ENCODE measurements at places on chromosomes 5 and 9. TPM values are rescaled to one million over a fixed set of nuclear protein-coding genes. Genes with fewer than 3 reads are reported as not detected.

DNA sequence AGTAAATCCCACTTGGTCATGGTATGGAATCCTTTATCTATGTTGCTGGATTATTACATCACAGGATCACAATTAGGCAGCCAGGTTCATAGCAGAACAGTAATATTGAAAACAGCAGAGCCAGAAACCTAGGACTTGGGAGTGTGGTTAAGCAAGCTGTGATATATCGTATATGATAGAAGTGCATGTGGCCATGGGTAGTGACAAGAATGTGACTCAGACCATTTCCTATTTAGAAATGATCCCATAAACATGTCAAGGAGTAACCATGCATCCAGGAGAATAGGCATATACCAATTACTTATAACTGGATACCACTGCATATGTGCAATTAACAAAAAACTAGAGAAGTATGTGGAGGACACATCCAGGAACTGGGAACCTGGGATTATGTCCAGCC lies 31.2 kb downstream of the AMBP start:
- no peak for DNase-seq

DNA sequence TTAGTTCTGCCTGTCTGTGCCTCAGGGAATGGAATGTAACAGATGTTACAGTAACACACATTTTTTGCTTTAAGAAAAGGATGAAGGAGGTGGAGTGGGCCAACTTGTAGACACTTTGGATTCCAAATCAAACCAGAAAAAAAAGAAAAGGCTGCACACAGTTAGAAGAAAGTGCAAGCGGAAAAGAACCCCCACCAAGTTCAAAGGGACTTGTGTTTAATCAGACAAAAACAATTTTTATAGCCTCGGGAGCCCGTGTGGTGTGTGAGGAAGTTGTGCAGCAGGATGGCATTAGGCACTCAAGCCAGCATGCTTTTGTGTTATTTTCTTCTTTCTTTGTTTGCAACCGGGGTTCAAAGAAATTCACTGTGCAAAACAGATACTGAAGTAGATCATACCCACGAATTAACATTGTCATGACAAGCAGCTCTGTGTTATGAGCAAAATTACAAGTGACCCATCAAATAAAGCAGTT lies 189.5 kb downstream of the SEMA5A start:
- DNase-seq: no peak

The CFAP157 gene
- total RNA-seq: not detected

The C9orf78 gene
- total RNA-seq: 37.4 TPM

GRCh38 chr5:29982457-29982856 lies 1211.0 kb upstream of the CDH6 start:
- no peak for DNase-seq

The IFNA14 gene
- total RNA-seq: not detected

DNA sequence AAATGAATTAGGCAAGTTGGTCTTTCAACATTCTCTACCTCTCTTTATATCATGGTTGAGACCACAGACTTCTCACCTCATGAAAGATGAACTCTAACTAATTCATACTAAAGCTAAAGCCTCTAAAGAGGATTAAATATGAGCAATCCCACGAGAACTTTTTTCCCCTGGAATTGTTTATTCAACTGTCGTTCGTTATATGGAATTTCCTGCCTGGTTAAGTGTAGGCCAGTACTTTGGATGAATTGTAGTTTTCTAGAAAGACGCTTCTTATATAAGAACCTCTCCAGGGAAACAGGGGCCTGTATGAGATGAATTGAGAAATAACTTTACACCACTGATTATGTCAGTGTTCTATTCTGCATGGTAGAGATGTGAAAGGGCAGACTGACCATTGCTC lies 42.9 kb downstream of the PDCD1LG2 start:
- no peak for DNase-seq

The LHX3 gene
- not detected for total RNA-seq

- no peak for DNase-seq
Observed at GRCh38 chr5:179975713-179976134, 68.0 kb upstream of the TBC1D9B start.

DNA sequence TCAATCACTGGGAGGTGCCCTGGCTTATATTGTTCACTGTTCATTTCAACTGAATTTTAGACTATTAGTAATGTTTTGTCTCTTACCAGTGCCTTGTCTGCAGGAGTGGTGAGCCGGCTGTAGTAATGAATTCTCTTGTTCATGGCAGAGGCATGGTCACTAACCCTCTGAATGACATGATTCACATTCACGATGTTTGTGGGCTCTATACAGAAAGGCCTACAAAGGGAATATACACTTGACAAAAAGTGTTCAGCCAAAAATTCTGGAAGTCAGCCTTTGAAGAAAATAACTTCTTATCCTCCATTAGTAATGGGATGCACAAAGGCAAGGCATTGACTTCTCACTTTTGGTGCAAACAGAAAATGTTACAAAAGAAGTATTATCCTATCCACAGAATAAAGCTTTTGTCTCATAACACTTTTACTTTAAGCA lies 39.6 kb downstream of the SLC38A9 start:
- no peak for DNase-seq

The TAF11L5 gene
- total RNA-seq: not detected

The FRMD3 gene
- 1.4 TPM for total RNA-seq

GRCh38 chr9:98838155-98838867 lies 30.8 kb downstream of the GALNT12 start:
- DNase-seq: no peak

The UNC13B gene
- total RNA-seq: 32.4 TPM

DNA sequence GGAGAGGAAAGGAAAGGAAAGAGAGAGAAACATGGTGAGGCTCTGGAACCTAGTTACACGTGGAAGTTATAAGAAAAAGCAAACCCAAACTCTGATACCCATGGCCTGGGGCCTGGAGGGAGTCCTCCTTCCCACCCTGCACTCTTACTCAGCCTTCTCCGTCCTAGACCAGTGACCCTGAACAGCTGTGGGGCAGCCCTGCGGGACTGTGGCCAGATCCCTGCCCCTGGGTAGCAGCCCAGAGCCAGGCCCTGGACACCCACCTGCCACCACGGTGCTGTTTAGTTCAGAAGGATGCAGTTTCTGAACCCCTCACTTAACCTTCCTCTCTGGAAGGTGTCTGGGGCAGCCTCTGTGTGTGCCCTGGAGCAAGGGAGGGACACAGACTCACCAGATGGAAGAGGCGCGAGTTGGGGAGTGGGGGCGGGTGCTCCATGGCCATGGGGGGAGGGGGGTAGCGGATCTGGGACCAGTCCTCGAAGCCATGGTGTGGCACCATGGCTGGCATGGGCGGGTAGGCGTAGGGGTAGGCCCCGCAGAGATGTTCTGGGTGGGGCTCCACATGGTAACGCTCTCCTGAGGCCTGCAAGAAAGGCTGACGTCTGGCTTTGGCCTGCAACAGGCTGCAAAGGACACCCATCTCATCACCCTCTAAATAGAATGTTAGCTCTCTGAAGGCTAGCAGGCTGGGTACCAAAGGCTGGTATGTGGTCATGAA lies 13.0 kb downstream of the GPX3 start:
- DNase-seq: no peak

GRCh38 chr9:136141682-136142413 lies 23.2 kb upstream of the TMEM250 start:
- DNase-seq: no peak

DNA sequence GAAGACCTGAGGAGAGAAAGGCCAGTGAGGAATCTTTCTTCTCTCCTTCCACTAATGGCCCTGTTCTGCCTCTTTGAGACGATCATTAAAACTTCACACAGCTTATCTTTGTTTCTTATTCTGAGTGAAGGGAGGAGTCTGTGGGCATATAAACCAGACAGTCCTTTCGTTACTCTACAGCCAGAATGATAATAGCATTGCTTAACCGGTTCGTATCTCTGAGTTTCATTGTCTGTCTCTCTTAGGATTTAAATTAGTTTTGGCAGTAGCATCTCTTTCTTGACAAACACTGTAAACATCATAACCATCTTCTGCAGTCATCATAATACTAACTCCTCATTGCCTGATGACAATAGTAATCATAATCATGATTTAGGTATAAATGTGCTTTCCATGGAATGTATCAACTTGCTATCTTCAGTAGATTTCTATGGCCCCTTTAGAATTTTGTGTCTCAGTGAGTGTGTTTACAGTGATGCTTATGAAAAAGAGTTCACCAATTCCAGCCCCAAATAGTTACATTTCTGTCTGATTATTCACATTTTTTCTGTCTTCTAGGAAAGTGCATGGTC lies 618.8 kb upstream of the KLF4 start:
- no peak for DNase-seq
